ENCODE measurements at places on chromosomes 16 and 17.

DNA sequence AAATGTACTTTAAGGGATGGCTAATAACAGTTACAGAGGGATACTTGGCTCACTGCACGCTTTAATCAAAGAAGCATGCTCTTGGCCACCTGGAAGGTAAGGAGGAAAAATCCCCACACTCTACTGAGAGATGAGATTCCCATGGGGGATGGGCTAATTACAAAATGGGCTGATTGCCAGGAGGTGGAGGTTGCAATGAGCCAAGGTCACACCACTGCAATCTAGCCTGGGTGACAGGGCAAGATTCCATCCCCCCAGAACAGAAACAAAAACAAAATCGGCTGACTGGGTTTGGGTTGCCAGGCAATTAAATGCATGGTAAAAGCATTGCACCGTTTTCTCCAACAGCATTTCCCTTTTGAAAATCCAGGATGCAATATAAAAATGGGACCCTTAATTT lies 18.0 kb downstream of the N4BP1 start:
- no peak for DNase-seq

DNA sequence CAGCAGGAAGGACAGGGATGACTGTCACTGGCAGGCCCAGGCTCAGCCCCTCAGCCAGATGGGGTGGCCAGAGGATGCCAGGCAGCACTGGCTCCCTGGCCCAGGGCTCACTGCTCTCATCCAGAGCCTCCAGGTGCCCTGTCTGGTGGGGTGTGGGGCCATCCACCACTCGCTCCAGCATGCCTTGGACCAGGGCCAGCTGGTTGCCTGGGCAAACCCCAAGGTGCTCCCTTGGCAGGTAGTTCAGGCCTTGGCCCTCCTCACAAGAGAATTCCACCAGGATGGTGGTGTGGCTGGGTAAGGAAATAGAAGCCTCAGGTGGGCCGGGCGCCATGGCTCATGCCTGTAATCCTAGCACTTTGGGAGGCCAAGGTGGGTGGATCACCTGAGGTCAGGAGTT lies 29.4 kb downstream of the LGALS9 start:
- no peak for DNase-seq

GRCh38 chr17:2796164-2797125 lies at the start of gene RAP1GAP2:
TSS of gene RAP1GAP2 (plus strand) at chr17:2796438. CDS start at chr17:2796528, 90 bp downstream.
- peak; percentile 36 for DNase-seq

DNA sequence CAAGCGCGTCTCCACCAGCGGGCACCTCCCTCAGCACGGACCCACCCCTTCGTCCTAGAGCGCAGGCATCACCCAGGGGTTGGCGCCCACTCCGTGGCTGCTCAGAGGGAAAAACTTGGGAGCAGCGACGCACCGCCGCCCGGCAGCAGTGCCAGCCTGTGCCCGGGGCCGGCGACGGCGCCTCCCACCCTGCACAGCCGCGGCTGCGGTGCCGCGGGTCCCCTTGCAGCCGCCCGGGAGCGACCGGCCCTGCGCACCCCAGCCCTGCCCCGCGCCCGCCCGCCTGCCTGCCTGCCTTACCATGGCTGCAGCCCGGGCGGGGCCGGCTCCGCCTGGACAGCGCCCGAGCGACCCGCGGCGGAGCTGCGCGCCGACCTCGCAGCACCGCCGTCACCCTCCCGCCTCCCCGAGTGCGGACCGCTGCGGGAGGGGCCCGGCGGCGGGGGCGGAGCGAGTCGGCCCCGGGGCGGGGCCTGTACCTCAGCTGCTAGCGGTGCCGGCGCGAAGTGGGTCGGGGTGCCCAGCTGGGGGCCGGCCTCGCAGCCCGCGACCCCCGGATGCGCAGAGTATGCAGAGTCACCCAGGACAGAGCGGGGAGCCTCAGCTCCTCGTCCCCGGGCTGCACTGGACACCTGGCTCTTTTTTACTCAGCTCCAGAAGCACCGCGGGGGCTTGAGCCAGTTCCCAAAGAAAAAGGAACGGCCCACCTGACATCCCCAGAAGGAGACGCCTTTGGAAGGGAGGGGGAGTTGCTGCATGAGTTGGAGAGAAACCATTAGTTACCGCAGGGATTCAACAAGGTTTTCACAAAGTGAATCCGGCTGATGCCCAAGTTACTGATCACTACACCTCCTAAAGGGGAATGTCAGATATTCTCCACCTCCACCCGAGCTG lies 17.5 kb upstream of the MTMR4 start:
- peak; percentile 56 for DNase-seq

- no peak for DNase-seq
These were observed 1324.9 kb upstream of the CDH8 start for GRCh38 chr16:63361032-63361624.

DNA sequence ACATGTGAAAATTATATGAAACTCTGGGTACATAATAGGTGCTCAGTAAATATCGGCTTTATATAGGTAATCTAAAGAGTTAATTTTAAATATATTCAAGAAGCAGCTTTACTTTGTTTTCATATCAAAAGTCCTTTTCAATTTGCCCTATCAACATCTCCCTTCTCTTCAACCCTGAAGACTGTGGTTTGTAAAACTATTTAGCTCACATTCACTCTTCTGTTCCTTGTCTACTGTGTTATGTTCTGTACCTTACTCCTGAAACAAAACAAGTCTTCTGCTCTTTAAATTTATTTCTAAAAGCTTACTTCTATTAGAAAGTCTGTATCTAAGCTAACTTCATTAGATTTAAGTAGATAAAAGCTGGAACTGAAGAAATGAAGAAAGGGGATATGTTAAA lies 301.7 kb upstream of the PMFBP1 start:
- no peak for DNase-seq

- no peak for DNase-seq
These were observed 21.0 kb upstream of the HERPUD1 start for GRCh38 chr16:56910654-56911539.

GRCh38 chr16:70548936-70549335 lies 25.3 kb downstream of the SF3B3 start:
- no peak for DNase-seq

DNA sequence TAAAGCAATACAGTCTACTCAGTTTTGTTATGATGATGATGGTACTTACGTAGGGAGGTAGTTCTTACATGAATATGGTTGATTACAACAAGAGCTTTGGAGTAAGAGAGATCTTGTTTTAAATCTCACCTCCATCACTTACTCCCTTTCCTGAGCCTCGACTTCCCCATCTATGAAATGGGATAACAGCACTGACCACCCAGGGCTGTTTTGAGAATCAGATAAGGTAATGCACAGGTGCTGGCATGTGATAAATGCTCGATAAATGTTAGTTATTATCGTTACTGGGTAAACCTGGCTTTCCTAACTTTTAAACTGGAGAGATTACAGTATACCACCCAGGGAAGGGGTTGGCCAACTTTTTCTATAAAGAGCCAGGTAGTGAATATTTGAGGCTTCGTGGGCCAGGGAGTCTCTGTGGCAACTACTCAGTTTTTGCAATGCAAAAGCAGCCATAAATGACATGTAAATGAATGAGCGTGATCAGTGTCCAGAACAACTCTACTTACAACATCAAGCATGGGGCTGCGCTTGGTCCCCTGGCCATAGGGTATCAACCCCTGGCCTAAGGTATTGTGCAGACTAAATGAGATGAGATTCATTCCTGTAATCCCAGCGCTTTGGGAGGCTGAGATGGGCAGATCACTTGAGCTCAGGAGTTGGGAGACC lies 73.7 kb downstream of the BMERB1 start:
- DNase-seq, result no peak

DNA sequence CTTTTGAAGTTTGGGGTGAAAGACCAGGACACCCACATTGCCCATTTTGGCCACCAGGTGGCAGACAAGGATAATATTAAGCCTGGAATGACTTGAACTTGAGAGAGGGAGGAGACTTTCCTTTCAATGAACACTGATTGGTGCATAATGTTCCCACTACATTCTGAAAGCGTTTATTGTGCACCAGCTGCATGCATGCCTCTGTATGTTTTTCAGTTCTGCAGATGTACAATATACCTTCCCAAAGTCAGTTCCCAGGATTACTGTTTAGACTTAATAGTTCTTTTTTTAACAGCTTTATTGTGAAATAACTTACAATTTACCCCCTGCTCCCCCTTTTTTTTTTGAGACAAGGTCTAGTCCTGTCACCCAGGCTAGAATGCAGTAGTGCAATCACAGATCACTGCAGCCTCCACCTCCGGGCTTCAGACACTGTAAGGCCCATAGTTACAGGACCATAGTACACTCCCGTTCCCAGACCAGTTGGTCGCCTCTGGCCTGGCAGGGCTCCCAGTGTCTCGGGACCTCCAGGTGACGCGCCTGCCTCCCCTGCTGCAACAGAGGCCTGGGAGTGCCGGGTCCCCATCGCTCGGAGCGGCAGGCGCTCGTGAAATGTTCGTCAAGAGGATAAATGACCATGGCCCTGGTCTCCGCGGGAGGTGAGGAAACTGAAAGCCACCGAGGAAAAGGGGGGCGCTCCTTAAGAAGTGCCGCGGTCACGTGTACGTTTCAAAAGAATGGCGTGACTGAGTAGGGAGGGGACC lies 12.2 kb downstream of the CES2 start:
- DNase-seq, result peak; percentile 82

DNA sequence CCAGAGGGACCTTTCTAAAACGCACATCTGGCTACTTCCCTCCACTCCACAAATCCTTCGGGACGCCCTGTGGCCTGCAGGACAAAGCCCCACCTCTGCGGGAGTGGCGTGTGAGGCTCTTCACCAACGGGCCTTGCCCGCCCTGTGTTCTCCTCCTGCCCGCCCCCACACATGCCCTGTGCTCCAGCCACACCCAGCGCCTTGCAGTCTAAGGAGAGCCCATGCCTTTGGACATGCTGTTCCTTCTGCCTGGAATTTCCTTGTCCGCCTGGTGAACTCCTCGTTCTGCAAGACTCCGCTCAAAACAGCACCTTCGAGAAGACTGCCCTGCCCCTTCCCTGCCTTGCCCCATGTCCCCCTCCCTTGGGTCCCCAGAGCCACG lies 7.4 kb downstream of the ELOB start:
- DNase-seq, result no peak

DNA sequence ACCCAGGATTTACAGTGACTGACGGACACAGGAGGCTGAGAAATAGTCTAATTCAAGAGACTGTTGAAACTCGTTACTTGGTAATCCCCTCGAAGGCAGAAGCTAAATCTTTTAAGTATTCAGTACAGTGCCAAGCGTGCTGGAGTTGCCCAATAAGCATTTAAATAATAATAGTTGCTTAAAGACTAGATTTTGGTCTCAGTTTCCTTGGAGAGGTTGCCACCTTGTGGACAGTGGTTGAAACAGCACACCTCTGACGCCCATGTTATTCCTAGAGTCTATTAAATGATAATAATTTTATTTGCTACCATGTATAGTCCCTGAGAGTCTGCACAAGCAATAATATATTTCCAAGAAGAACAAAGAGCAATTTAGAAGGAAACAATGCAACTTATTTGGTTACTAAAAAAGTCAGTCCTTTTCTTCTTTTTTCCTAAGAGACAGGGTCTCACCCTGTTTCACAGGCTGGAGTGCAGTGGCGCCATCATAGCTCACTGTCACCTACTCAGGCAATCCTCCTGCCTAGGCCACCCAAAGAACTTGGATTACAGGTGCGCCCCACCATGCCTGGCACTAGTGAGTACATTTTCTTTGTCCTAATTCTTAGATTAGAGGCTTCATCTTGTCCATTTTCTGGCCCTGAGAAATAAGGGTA lies 138.0 kb upstream of the NUDT7 start:
- DNase-seq, result peak; percentile 29

GRCh38 chr17:50359005-50359699 lies 13.2 kb downstream of the XYLT2 start:
- DNase-seq, result no peak

- DNase-seq, result no peak
These were observed 8.5 kb downstream of the PECAM1 start for GRCh38 chr17:64382061-64382583.

Measured in naive thymus-derived CD8-positive, alpha-beta T cell (primary cell).